NT2/D1 (cell line): ENCODE measurements at places on chromosomes 16 and 17.

DNA sequence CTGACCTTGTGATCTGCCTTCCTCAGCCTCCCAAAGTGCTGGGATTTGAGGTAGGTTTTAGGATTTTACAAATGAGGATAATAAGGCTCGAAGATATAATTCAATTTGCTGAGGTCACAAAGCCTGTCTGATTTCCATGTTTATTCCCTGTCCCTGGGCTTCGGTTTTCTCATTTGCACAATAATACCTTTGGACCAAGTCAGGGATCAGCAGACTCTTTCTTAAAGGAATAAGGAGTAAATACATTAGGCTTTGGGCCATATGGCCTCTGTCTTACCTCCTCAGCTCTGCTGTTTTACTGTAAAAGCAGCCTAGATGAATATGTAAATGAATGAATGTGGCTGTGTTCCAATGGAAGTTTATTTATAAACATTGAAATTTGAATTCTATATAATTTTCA lies 442.8 kb downstream of the HS3ST4 start:
- no peak for DNase-seq

DNA sequence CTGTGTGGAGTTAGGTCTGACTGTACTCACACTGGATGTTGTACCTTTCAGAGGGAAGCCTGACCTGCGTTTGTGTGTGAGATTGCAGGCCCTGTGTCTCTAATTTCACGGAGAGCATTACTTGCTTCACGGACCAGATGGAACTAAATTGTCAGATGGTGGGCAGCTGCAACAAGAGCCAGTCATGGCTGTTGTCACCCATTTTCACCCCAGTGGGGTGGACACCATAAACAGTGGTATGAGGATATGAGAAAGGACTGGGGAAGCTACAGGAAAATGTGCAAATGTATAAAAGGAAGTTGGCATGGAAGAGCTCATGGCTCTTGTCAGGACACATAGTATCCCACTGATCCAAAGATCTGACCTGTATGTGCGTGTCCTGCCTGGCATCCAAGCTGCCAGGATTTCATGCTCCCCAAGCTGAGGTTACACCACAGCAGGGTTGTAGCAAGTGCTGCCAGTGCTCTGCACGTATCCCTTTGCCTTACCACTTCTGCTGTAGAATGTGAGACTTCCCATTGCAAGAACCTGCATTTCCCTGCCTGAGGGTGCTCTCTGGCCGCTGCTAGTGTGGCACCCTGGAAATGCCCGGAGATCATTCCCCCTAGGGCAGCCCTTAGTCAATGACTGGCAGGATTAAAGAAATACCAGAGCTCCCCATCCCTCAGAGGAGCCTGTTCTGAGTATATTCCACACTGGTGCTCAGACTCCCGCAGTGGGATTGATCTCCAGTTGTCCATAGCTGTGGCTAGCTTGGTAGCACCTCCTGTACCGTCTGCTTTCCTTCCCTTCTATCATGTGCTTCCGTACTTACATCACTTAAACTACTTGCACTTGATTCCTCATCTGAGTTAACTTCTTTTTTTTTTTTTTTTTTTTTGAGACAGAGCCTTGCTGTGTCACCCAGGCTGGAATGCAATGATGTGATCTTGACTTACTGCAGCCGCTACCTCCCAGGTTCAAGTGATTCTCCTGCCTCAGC lies 70.4 kb upstream of the TANC2 start:
- DNase-seq = no peak

DNA sequence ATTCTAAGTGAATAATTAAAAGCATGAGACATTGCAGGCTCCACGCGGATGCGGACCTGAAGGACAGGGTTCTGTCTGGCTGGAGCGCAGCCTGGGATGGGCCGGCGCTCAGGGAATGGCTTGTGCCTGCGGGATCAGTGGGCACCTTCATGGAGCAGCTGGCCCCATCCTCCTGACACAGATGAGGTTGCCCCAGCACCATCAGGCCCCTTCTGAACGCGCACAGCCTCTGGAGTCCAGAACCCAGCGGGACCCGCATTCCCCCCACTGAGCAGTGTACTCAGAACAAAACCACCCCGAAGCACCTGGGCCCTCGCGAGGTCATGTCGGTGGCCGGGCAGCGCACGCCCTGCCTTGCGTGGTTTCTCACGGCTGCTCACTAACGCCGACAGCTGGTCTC lies 70.5 kb upstream of the CHMP6 start:
- DNase-seq = no peak

DNA sequence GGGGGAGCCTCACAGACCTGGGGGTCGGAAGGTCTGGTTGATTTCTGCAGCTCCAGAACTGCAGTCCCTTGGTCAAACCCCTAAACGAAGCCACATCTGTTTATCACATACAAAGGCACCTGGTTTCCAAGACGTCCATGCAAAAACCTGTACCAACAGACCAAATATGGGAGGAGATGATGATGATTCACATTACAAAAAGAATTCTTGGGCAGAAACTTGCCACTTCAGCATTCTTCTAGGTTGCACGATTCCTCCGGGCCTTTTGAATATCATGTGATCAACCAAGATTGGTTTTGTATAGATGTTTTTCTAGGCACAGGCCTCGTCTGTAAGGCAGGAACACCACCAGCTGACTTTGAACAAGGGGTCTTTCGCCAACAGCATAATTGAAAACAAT lies 466.3 kb downstream of the SOX9 start:
- no peak for DNase-seq

DNA sequence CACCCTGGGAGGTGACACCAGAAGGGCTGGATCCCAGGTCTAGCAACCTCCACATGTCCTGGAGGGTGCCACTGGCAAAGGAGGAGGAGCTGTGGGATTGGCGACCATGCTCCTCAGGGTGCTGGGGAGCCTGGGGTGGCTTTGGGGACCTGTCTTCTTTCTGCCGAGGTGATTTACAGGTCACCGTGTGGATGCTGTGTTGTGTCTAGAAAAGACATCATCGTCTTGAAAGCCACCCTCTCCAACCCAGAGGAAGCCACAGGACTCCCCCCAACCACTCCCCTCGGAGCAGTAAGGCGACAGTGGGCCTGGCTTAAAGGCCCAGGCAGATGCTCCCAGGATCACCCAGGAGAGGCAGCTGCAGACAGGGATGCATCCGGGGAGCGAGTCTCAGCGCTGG lies 29.7 kb upstream of the FASN start:
- no peak for DNase-seq

- DNase-seq = no peak
Observed at GRCh38 chr16:69917311-69917710, 33.8 kb upstream of the CLEC18A start.

- no peak for DNase-seq
Observed at GRCh38 chr16:24132797-24133155, 123.4 kb upstream of the CACNG3 start.

GRCh38 chr17:66935717-66936116 lies 28.8 kb upstream of the CACNG4 start:
- DNase-seq = no peak

DNA sequence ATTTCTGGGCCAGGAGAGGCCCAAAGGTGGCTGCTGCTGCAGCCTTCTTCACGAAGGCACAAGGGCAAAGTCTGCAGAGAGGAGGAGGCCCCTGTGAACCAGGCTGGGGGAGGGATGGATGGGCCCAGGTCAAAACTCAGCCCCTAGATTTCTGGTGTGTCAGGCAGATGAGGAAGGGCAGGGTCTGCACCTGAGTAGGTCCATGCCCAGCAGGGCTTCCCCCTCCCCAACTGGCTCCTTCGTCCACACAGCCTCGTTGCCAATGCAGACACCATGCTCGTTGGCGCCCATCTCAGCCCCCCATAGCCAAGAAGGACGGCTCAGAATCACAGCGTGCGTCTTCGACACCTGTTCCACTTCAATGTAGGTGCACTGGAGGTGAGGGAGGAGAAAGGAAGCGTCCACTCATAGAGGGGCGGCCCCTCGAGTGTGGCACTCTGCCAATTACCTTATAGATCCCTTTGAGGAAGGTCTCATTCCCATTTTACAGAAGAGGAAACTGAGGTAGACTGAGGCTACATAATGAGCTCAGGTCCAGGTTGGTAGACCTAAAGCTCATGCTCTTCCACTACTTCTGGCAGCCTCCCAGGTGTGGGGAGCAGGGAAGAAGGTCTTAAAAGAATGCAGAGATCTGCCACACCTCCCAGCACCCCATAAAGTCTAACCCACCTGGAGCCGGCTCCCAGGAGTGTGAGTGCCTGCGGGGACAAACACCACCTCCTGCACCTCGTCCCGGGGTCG lies 902 bp downstream of the SCRN2 start:
- no peak for DNase-seq

DNA sequence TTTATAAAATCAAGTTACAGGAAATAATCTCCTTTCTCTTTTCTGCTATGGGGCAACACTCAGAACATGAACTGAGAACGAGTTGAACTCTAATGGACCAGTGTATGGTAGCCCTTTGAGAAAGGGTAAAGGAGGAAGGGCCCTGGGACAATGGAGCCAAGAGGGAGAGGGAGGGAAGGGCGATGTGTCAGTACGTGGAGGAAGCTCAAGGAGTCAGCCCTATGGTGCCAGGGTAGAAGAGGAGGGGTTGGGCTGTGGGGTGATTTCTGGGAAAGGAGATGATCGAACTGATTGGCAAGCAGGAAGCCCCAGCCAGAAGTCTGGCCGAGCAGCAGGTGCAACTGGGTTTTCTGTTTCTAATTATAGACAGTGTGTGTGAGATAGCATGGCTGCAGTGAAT lies 4.3 kb upstream of the WIPI1 start:
- DNase-seq = no peak

DNA sequence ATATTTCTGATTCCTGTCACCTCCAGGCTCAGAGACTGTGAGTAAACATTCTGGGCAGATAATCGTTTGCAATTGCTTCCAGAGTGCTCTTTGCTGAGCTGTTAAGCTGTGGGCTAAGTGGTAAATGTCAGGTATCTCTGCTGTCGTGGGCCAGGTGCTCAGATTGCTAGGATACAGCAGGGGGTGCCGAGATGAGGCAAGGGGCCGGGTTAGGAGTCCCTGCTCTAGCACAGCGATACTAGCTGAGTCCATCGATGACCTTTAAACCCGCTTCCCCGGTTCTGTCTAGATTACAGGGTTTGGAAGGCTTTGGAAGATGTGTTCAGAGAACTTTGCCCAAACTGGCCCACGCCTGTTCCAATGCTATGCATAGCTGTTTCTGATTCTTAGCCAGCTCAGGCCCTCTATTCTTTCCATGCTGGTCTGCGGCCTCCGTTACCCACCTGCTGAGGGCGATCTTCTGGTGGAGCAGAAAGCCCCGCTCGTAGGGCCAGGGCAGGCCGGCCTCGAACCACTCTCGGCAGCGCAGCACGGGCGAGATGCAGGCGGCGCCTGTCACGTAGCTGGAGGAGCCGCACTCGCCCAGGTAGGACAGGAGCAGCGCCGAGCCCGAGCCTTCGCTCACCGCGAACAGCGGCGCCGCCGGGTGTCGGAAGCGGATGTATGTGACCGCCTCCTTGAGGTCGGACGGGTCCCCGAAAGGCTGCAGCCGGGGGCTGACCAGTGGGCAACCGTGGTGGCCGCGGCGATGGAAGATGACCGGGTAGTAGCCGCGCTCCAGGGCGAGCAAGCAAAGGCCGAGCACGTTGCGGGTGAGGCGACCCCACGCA lies 979 bp downstream of the ABHD15 start:
- DNase-seq = no peak

GRCh38 chr17:17926840-17927449 lies 45.3 kb downstream of the TOM1L2 start:
- no peak for DNase-seq

DNA sequence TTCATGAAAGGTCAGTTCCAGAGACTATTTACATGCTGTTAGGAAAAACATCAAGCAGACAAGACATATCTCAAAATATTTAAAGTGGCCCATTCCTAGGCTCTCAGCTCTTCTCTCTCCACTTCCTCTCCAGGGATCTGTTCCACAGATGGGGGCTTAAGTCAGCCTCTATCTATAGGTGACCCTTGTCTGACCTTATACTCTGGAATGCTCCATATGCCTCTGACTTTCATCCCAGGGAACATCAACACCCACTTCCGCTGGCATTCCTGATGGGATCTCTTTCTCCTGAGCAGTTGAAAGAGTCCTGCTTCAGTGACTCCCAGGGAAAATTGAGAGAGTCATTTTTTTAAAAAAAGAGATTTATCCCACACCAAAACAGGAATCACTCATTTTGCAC lies 11.5 kb upstream of the WIPI1 start:
- DNase-seq = no peak

- no peak for DNase-seq
Observed at GRCh38 chr16:29808219-29808900, 2.0 kb downstream of the MAZ start.

- DNase-seq = no peak
Observed at GRCh38 chr16:20862162-20862960, 37.8 kb downstream of the DCUN1D3 start.

GRCh38 chr16:10806698-10807097 lies 11.9 kb downstream of the TVP23A start:
- no peak for DNase-seq
